ENCODE measurements at places on chromosomes 5 and 9.

DNA sequence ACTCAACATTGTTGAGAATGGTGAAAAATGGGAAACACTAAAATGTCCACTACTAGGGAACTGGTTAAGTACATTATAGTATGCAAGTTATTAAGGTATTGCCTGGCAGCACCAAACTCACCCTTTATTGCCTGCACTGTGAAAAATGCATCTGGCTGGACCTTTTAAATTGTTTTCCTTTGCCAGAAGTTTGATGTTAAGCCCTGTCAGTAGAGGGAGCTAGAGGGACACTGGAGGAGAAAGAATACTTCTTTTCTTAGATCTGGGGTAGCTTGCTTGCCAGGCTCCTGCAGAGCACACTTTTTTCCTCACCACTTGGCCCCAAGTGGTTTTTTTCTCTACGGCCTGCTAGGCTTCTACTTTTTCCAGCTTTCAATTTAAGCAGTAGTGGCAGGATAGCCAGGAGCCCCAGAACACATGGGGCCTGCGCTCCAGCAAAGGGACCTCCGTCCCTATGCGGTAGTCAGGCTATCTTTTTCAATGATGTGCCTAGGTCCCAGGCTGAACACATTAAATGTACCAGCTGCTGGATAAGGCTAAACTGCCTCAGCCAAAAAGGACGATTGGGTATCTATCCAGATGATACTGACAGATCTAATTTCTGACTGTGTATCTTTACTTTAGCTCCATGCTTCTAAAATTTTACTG lies 8.0 kb upstream of the HABP4 start:
- no peak for DNase-seq

GRCh38 chr5:179168664-179169063 lies 108.5 kb downstream of the ZNF354C start:
- no peak for DNase-seq

GRCh38 chr9:28912621-28913020 lies 1339.3 kb upstream of the C9orf72 start:
- DNase-seq: no peak

- peak; percentile 40 for DNase-seq
Measured at GRCh38 chr5:78269088-78269703, 25.3 kb downstream of the AP3B1 start.

GRCh38 chr5:87170799-87171198 lies 96.9 kb upstream of the RASA1 start:
- DNase-seq: no peak

- no peak for DNase-seq
Measured at GRCh38 chr5:137260820-137261695, 238.1 kb downstream of the SPOCK1 start.

DNA sequence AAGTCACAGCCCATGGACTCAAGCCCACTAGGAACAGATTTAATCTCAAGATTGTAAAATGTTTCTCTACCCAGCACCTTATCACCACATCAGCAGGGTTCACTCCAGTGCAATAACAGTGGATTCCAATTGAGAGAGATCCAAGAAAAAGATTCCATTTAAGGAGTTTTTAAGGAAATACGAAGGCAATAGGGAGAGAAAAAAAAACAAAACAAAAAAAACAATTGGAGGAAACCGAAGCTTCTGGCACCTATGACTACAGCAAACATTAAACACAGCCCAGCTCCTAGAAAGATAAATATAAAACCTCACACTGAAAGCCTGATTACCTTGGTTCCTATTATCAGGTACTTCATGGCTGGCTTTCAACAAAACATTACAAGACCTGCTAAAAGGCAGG lies 192.7 kb downstream of the DAB2IP start:
- DNase-seq: peak; percentile 40

- DNase-seq: no peak
Measured at GRCh38 chr9:110994771-110995241, 43.5 kb downstream of the LPAR1 start.

DNA sequence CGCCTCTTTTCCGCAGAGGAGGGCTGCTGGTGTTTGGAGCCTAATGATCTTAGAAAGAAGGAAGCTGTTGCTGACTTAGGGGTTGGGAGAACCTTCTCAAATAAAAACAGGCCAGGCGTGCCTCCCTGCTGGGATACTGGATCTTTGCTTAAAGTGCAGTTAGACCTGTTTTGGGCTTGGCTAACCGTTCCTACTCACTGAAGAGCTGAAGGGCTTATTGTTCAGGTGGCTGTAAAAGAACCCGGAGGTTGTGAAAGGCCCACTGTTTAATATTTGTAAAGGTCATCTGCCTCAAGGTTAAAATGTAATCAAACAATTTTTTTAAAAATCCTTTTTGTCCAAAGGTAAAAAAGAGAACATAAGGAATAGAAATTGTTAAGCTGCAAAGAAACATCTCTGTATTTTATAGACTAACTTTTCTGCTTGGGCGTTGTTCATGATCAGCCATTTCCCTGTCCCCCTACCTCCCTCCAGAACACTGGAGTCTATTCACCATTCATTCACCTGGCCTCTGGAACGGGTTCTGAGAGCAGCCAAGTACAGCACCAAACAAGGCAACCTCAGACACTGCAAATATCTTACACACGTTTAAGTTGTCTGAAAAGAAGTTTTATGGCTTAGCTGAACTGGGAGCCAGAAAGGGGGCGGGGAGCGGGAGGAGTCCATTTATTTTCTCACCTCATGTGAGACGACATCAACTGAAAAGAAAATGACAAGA lies 18.6 kb upstream of the MTMR12 start:
- no peak for DNase-seq

DNA sequence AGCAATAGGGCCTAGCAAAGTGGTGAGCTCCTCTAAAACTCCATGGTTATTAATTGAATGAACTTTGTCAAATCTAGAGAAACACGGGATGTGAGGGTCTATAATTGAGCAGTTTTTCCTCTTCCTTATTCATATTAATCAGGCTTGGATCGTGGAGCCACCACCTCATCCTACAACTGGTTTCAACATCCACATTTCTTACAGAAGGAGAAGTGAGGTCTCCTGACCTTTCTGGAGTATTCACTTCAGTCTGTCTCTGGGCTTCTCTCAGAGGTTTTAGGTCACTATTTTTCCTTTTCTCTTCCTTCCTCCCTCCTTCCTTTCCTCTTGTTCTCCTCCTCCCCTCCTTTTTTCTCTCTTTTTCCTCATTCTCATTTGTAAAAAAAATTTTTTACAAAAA lies 177.3 kb upstream of the ACTBL2 start:
- no peak for DNase-seq

DNA sequence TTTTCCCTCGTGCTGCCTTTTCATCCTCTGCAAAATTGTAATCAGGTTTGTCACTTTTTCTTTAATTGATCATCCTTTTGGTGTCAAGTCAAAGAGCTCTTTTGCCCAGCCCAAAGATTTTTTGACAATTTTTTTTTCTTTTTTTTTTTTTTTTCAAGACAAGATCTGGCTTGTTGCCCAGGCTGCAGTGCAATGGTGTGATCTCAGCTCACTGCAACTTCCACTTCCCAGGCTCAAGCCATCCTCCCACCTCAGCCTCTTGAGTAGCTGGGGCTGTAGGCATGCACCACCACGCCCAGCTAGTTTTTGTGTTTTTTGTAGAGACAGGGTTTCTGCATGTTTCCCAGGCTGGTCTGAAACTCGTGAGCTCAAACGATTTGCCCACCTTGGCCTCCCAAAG lies 36.7 kb downstream of the CDK7 start:
- peak; percentile 68 for DNase-seq

- DNase-seq: no peak
Measured at GRCh38 chr9:80208696-80209095, 636.9 kb downstream of the TLE4 start.

- DNase-seq: no peak
Measured at GRCh38 chr9:18710065-18710464, 236.1 kb downstream of the ADAMTSL1 start.

- DNase-seq: no peak
Measured at GRCh38 chr9:106104887-106105286, 410.5 kb downstream of the TMEM38B start.

DNA sequence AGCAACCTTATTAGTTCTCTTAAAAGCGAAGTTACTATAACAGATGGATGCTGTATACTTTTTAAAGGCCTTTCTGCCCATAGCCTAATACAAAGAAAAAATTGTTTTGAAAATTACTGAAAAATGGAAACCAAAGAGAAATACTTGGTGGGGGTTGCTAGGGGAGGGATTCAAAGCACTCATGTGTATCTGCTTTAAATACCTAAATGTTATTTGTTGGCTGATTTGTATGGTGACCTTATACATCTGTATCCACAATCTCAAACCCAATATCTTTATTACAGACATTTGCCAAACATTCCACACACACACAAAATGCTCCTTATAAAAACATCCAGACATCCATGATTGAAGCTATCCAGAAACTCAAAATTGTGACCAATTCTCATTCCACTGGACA lies 172.0 kb downstream of the ADAMTS12 start:
- no peak for DNase-seq

DNA sequence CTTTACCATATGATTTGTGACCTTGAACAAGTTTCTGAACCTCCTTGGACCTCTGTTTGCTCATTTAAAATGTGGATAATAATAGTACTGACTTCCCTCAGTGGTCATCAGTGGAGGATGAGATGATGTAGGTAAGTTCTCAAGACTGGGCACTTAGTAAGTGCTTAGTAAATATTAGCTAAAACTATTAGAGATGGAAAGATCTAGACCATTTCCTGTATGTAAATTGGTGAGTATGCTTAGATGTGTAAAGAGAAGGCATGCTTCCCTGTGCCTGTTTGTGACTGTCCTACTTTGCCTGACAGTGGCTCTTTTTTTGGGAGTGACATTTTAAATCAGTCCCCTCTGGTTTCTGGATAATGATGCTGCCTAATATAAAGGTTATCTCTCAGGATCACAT lies 288.1 kb downstream of the GABRB2 start:
- DNase-seq: no peak

DNA sequence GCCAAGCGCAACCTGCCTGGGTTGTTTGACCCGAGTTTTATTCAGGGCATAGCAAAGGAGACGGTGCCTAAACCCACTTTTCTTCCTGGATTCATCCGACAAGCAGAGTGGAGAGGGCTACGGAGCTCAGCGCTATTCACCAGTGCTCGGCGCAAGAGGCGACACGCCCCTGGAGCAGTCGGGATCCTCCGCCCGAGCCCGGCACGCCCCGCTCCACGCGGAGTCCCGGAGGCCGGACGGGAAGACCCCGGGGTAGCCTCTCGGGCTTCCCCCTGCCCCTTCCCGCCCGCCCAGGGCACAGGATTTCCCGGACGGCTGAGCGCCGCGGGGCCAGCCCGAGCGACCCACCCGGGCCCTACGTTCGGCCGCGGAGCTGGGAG lies 427 bp downstream of the SERINC5 start:
- DNase-seq: peak; percentile 68

GRCh38 chr5:114935490-114935889 lies 234.2 kb downstream of the TRIM36 start:
- DNase-seq: no peak

DNA sequence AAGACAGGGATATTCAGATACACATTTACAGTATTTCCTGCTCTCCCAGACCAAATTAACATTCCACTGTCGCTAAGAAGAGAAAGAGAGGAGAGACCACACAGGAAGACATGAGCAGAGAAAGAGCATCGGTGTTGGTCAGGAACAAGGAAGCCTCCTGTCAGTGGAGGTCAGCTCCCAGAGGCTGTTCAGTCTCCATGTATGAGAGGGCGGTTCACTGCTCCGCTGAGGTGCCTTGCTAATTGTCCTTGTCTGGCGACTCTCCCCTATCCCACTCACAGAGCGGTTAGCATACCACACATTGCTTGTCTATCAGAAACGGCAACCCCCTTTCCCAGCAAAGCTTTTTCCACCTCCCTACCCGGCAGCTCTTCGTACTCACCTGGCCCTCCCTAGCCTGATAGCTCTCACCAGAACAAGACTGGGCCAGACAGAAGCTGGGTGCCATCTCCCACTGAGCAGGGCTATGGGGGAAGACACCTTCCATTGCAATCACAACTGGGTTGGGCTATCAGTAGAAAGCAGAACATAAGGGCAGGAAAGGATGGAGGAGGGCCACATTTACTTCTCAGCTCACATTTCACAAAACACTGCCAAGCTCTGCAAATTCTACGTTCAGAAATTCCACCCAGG lies 58.6 kb upstream of the LMNB1 start:
- no peak for DNase-seq

DNA sequence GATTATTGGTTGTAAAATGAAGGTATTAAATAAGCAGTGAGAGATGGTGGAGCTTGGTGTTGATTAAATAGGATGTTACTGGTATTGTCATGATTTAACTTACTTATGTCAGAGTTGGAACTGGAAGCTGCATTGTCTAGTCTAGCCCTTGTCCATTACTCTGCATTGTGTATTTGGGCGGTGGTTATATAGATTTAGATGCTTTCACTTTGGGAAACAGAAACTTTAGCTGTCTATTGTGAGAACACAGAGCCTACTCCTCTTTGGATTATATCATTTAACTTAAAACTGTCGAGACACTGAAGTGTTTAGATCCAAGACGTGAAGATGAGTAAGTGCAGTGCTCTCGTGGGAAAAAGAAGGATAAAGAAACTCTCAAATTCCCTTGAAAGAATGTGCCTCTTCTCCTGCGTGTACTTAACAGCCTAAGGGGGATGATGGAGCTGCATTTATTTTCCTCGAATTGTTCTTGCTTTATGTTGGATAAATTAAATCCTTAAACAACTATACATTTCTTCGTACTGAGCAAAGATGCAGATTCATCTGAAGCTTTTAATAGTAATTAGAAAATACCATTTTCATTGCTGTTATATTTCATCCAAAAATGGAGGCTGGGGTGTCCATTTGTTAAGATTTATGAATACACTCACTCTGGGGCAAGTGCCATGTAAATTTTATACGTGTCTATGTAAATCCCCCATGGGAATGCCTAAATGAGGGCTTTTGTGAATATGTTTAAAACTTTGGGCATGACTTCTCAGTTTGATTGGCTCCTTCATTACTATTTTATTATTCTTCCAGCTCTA lies 21.6 kb downstream of the FBXL7 start:
- peak; percentile 31 for DNase-seq

- DNase-seq: peak; percentile 85
Measured at GRCh38 chr9:33813712-33814641, 3.0 kb upstream of the UBE2R2 start.

DNA sequence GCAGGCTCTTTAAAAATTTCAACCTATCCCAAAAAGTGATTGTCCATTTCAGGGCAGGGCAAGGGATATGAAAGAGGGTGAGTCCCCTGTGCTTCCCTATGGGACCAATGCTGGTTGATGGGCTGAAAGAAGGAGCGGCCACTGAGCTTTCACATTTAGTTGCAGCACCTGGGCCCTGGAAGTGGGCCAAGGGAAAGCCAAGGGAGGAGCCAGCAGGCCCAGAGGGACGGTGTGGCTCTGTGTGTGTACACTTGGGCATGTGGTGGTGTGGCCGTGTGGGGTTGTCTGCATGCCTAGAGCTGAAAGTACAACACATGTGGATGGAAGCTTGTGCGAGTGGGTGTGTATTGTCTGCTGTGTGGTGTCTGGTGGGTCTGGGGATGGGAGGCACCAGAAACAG lies 14.0 kb upstream of the PSMD5 start:
- no peak for DNase-seq

DNA sequence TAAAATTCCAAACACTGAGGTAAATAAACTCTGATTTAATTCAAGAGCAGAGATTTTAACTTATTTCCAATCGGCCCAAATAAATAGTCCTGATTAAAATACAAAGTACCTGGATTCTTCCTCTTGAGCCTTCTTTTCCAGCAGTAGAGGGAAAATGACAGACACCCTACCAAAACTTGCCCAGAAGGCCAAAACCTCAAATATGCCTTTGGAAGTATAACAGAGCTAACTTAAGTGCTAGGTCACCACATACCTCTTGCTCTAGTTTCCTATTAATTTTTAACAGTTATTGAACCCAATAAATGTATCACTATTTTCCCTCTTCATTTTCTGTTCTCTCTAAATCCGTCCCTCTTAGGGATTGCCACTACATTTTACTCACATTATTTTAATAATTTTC lies 1.4 kb downstream of the BAAT start:
- peak; percentile 62 for DNase-seq
